ENCODE measurements at places on chromosomes 1 and 21.
A peak's percentile ranks its signal among the peaks of the same experiment; 100 is the strongest.

DNA sequence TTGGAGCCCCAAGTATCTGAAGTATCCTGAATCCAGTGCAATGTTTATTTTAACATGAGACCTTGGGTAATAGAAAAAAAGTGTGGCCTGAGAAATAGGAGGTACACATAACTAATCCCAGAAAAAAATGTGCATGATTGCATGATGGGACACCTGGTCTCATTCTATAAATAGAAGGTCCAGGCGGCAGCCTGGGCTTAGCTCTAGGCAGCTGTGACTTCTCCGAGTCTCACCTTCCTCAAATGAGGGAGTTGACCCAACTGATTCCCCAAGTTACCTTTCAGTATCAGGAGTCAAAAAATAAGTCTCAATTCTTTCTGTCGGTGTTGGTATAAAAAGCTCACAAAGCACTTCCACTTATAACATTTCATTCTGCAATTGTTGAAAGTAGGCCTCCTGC, 65.9 kb upstream of the CCDC190 start:
- no peak for DNase-seq

DNA sequence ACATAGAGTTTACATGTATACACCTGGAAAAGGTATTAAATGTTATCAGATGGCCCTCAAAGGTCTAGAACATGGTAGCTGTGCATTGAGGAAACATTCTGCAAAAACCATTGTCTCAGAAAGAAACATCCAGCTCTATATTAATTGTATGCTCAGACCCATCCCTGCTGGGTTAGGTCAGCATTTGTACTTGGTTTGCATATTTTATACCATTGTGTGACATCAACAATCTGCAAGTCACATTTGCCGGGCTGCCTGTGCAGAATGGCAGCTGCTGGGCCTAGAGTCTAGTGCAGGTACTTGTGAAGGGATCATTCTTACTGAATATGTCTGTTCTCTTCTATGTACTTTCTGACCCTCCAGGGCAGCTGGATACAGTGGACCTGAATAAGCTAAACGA, 43.9 kb upstream of the LAMC2 start:
- DNase-seq, result no peak

DNA sequence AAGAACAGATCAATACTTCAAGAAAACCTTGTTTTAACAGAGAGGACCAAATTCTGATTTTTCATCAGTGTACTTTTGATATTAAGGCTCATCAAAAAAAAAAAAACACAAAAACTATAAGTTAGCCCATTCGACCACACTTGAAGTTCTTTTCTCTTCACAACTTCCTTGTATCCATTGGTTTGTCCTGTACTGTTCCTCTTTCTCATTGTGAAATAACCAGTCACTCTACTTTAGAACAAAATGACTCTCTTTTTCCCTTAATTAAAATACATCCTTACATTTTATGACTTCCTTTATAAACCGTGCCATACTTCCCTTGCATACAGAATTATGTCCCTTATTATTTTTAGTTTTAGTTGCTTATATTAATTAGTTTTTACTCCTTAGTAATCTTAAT, 8.4 kb downstream of the QSOX1 start:
- DNase-seq, result no peak

GRCh38 chr1:14815175-14815877, 216.8 kb downstream of the KAZN start:
- DNase-seq, result peak; percentile 59

DNA sequence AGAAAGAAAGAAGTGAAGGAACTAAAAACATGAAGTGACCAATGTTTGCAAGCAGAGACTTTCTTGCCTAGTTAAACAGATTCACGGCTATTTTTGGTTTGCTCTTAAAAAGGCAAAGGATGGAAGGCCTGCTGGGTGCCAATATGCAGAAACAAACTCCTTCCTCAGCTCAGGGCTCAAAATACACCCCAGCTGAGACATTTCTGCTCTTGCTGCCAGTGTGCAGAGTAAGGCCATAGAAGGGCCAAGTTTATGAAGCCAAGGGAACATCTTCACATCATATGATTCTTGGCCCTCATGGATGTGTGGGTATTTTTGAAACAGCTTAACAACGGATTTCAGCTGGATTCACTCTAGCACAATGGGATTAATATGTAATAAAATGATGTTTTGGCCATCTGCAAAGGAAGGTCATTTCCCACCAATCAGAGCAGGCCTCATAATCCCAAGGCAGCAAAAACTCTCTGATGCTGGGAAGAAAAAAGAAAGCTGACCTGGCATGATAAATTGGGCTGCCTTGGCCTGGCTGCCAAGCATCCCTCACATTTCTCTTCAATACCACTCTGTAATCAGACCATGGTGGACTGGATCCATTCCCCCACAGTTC, 70.7 kb downstream of the CAPZB start:
- DNase-seq, result no peak

DNA sequence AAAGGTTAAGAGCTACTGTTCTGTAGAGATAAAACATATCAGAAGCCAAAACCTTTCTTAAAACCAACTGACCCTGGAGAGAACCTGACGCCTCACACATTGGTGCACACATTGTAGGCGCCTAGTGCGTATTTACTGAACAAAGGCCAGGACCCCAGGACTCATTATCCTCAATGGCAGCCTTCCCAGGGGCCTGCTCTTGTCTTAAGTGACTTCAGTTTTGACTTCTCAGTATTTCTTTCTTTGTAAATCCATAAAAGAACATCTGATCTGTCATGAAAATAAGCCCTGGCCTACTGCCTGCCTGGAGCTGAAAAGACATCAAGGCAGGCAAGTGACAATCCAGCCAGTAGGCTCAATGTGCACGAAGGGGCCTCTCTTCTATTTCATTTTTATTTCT, 27.6 kb downstream of the ABCA4 start:
- no peak for DNase-seq

- DNase-seq, result no peak
These were observed 559.9 kb downstream of the PLPP3 start for GRCh38 chr1:56019472-56019871.

GRCh38 chr1:55005351-55006140, 6.8 kb downstream of the BSND start:
- no peak for DNase-seq

DNA sequence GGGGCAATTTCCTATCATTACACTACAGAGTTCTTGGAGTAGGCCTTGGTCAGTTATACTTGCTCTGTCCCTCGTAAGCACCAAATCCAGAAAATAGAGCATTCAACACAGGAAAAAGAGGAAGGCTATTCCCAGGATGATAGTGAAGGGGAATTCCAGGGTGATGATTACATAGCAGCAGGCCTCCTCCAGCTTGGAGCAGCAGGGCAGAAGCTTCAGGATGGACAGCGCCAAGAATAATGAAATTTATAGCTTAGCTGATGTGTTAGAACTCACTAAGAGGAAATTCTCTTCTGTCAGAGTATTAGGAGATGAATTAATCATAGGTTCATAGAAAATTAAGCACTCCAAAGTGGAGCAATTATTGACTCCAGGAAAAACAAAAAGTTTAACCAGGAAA, 10.8 kb upstream of the SMAP2 start:
- no peak for DNase-seq

GRCh38 chr1:2291577-2291976, 63.5 kb downstream of the SKI start:
- DNase-seq, result no peak

GRCh38 chr1:107142666-107143065, 1.8 kb downstream of the NTNG1 start:
- DNase-seq, result no peak

DNA sequence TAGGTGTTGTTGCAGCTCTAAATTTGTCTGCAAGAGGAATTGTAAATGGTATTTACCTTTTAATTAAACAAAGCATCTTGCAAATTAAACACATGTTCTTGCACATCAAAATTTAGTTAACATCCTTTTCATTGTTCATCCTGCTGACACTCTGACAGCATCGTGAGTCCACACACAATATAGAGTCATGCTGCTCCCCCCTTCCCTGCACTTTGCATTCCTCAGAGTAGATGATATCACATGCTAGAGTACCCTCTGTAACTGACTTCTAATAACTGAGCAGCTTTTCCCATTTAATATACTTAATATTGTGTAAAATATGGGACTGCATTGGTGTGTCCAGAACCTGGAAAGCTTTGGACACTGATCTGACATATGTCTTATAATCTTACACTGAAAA, 138.8 kb upstream of the DPYD start:
- no peak for DNase-seq

GRCh38 chr21:41761211-41761933, 5.5 kb downstream of the RIPK4 start:
- no peak for DNase-seq

- no peak for DNase-seq
These were observed 139.3 kb downstream of the NFIA start for GRCh38 chr1:61221642-61222041.

GRCh38 chr1:119204961-119205357, 64.5 kb upstream of the WARS2 start:
- no peak for DNase-seq

DNA sequence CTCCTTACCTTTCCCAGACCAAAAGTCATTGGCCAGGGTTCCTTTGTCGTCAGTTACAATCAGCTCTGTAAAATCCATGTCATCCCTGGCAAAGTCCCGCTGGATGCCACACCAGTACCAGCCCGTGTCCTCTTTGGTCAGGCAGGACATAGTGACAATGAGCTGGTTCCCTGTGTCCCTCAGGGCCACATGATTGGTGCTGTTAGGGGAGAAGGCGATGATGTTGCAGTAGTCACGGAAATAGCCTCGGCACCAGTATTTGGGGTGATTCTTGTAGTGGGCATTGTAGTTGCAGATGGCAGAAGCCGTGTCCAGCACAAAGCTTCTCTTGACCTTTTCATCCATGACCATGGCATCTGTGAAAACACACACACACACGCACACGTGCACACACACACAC, 14.8 kb downstream of the ADORA3 start:
- DNase-seq, result no peak

GRCh38 chr1:99957818-99958217, 12.0 kb upstream of the SLC35A3 start:
- no peak for DNase-seq

DNA sequence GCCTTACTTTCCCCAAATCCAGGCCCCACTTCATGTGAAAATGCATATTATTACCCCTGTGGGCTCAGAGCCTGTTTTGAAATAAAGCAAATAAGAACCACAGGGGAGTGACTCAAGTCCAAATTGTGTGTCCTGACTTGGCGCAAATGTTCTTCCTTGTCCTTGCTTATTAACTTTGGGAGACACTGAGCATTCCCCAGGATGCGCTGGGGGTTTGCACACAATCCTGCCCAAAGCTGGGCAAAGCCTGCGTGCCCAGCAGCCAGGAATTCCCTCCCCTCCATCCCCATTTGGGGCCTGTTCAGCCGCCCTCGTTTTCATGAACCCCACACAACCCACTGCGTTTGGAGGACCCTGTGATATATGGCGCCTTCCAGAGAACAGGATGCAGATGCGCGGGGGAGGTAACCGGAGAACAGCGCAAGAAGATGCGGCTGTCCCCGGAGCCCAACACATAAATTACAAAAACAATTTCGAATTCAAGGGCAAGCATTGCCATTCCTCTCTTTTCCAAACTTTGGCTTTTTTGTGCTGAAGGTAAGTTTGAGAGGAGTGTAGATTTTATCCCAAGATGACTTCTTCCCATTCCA, 42.4 kb upstream of the CLDN14 start:
- DNase-seq, result no peak

- DNase-seq, result no peak
These were observed 2.6 kb upstream of the MFN2 start for GRCh38 chr1:11977625-11978024.

DNA sequence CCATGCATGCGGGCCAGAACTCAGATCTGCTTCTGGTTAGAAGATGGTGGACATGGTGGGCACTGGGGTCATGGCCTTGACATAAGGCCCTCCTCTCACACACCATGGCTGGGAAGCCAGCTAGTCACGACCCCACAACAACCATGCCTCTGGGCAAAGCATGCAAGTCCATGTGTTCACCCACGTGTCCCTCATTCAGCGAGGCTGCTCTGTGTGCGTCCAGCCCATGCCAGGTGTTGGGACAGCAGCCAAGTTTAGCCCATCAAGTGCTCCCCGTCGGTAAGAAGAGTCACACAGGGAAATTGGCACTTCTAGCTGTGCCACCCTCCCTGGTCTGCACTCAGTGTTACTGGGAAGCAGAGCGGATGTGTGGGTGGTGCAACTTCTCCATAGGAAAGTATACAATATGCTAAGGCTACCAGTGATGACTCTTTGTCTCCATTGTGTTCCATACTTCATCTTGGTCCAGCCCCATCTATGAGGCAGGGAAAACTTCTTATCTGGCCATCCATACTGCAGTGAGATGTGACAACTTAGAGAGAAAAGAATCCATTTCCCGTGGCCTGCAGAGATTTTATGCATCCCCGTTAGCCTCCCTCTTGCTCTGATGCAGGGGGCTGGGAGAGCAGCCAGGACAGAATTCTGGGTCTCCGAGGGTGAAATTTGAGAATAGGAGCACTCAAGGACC, 198.0 kb downstream of the GRIK3 start:
- peak; percentile 100 for DNase-seq

GRCh38 chr1:7930645-7931445, 9.8 kb downstream of the TNFRSF9 start:
- DNase-seq, result no peak

DNA sequence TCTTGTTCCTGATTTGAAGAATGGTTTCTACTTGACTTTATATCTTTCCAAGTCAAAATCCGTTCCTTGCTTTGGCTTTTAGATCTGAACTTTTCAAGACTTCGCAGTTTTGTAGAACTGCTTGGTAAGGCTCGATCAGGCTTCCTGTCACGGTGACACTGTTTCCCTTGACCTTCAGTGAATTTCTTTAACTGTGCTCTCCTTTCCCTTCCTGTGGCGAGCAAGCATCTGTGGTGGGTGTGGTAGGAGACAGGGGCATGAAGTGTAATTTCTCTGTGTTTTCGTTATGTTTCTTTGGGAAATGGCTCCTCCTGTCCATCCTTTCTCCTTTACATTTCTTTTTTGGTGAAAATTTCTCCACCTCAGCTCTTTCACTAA, 10.4 kb downstream of the STYXL2 start:
- no peak for DNase-seq

- no peak for DNase-seq
These were observed 11.9 kb downstream of the FGGY start for GRCh38 chr1:59308839-59309238.

DNA sequence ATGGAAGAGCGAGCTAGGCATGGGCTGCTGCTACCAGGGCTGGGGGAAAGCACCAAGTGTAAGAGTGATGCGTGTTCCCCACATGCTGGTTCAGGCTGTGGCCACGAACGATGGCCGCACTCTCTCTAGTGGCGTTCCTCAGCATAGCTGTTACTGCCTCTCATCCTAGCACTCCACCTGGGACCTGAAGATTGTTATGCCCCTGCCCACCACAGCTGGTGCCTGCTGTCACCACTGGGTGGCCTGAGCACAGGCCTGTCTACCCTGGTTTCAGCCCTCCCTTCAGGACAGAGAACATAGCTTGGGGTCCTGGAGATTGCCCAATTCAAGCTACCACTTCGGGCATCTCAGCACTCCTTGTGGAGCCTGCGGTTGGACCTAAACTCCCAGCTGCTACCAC, 80.1 kb upstream of the PDC start:
- no peak for DNase-seq

- peak; percentile 40 for DNase-seq
These were observed 253.2 kb downstream of the CRB1 start for GRCh38 chr1:197521118-197521739.

GRCh38 chr1:46735708-46736324, 16.9 kb upstream of the EFCAB14 start:
- DNase-seq, result no peak

- no peak for DNase-seq
These were observed 14.7 kb upstream of the FUCA1 start for GRCh38 chr1:23882746-23883145.

- DNase-seq, result no peak
These were observed 117.3 kb downstream of the UCHL5 start for GRCh38 chr1:192941722-192942411.

GRCh38 chr21:33452362-33452761, 27.4 kb downstream of the TMEM50B start:
- DNase-seq, result no peak

GRCh38 chr1:233735847-233736246, 121.9 kb downstream of the KCNK1 start:
- no peak for DNase-seq
